ENCODE measurements at places on chromosomes 16 and 17.

GRCh38 chr16:64981568-64982281 is 140.1 kb downstream of the CDH11 start:
- DNase-seq: no peak

DNA sequence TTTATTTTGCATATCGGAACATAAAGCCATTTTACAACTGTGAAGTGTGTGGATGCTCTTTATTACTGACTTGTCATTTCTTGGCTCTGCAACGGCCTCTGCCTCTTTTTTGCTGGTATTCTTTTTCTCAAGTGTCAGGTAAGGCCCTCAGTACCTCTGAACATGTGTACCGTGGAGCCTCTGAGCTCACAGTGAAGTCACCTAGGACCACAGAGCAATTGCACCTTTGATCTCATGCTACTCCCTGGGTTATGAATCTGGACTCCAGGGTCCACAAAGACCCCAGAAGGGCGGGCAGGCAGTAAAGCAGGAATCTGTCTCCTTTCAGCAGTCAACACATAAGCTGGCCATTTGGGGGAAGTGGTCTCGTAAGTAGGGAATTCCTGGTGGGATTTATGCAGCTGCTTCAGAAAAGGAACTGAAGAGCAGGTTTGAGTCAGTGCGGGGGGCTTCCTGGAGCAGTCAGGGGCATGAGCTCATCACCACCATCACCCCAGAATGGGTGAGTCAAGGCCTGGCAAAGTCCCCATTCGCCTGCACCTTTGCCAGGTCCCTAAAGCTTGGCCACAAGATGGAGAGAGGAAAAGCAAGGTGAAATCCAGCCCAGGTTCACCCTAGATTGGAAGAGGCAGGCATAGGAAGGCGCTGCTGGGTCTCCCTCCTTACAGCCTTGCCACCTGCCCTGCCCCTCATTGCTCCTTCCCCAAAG is 33.0 kb downstream of the TBX4 start:
- no peak for DNase-seq

- no peak for DNase-seq
Measured at GRCh38 chr17:37551788-37552187, 57.4 kb downstream of the SYNRG start.

- no peak for DNase-seq
Measured at GRCh38 chr17:10635290-10635689, 21.8 kb downstream of the MYH3 start.

GRCh38 chr16:51573191-51573590 is 422.1 kb upstream of the SALL1 start:
- no peak for DNase-seq

GRCh38 chr16:75653922-75654321 is 6.3 kb downstream of the TERF2IP start:
- no peak for DNase-seq

DNA sequence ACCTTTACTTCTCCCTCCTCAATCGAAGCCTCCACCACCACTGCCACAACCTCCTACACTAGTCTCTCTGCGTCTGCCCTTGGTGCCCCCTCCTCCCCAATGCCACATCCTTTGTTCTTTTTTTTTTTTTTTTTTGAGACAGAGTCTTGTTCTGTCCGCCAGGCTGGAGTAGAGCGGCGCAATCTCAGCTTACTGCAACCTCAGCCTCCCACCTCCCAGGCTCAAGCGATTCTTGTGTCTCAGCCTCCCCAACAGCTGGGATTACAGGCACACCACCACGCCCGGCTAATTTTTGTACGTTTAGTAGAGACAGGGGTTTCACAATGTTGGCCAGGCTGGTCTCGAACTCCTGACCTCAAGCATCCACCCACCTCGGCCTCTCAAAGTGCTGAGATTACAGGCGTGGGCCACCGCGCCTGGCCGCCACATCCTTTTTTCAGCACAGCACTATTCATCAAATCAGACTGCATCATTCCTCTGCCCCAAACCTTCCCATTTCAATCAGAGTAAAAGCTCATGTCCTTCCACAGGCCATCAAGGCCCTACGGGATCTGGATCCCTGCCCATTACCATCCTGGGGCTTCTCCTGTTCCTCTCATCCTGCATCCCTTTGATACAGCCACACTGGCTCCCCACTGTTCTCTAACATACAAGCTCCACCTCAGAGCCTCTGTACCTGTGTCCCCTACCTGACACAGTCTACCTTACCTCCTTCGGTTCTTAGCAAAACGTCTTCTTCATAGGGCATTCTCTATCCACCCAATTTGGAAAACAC is 2.0 kb downstream of the KLHL11 start:
- DNase-seq: peak; percentile 32
